CD4-positive, alpha-beta T cell treated with Interleukin-6 for 4 hours (primary cell): ENCODE measurements at places on chromosomes 12 and 14.

DNA sequence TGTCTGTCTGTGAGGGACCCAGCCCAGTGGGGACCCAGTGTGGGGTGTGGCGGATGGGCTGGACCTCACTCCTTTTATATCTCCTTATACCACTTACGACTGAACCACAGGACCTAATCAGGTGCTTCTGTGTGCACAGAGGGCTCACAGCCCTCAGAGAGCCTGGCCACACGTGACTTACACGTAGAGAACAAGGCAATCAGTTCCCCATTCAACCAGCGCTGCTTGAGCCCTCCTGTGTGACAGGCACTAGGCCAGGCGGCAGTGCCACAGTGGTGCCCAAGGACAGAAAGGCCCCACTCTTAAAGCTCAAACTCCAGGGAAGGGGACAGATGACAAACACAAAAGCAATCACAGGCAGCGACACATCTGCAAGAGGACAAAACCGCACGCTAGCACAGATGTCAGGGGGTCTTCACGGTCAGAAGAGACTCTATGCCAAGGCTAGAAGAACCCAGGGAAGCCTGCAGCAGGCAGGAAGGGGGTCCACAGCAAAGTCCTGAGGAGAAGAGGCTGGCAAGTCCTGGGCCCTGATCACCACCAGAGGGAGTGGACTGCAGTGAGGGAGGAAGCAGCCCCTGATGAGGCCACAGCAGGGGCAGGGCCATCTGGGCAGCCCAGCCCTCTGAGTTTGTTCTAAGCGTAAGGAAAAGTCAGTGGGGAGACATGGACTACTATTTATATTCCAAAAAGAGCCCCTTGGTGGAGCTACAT lies 39.3 kb downstream of the SETD3 start:
- no peak for DNase-seq

DNA sequence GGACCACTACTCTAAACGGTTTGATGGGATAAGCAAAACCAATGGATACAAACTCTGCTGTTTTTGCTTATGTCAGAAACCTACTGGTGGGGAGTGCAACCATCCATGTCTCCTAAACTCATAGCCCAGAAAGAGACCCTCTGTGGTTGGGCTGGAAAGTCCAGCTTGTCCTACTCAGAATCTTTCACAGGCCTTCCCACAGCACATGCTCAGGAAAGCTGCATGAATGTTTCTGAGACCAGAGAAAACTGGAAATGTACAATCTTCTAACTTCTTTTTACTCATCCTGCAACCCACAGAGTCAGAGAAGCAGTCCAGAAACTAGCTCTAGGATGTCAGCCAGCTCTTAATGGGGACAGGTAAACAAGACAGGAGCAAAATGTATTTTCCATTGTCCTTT lies 73.3 kb downstream of the ANO2 start:
- no peak for DNase-seq

DNA sequence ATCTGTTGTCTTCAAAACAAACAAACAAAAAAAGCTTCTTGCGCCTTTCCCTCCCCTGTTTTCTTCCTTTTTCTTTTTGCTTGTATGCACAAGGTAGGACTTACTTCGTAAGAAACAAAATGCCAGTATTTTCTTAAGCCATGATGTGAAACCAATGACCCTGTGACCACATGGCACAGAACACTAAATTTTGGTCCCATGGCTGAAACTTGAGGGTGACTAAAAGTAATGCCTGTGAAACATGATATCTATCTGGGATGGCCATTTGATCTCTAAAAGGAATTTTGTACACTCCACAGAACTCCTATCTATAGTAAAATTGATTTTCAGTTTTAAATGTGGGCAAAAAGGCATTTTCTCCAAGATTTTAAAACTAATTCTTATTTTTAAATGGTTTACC lies 63.6 kb downstream of the PAPOLA start:
- DNase-seq = no peak

- no peak for DNase-seq
These were observed 13.6 kb upstream of the AMN start for GRCh38 chr14:102908766-102909455.

GRCh38 chr12:1924996-1925683 lies 6.7 kb upstream of the CACNA2D4 start:
- DNase-seq = no peak

GRCh38 chr12:98893675-98894411 lies 248.8 kb downstream of the APAF1 start:
- DNase-seq = no peak

GRCh38 chr12:97168804-97169203 lies 261.7 kb downstream of the NEDD1 start:
- no peak for DNase-seq

- no peak for DNase-seq
These were observed 84.7 kb downstream of the TTC7B start for GRCh38 chr14:90731487-90731886.

- DNase-seq = no peak
These were observed 5.4 kb downstream of the SLC15A4 start for GRCh38 chr12:128818065-128819022.

DNA sequence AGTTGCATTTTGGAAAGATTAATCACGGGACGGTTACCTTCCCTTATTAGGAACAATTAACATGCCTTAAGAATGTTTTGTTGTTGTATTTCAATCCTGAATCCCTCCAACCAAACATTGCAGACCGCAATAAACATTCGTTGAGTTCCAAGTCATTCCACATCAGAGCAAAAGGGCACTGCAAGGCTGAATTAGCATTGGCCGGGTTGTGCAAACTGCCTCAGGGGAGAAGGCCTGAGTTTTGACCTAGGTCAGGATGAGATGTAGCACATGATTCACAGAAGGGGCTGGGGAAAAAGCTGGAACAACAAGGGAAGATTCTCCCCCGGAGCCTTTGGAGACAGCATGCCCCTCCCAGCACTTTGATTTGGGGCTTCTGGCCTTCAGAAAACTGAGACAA lies 82.1 kb upstream of the BDKRB2 start:
- no peak for DNase-seq

- no peak for DNase-seq
These were observed 7.1 kb downstream of the PTHLH start for GRCh38 chr12:27965411-27965810.

GRCh38 chr12:124829008-124829707 lies 34.5 kb downstream of the SCARB1 start:
- DNase-seq = no peak

DNA sequence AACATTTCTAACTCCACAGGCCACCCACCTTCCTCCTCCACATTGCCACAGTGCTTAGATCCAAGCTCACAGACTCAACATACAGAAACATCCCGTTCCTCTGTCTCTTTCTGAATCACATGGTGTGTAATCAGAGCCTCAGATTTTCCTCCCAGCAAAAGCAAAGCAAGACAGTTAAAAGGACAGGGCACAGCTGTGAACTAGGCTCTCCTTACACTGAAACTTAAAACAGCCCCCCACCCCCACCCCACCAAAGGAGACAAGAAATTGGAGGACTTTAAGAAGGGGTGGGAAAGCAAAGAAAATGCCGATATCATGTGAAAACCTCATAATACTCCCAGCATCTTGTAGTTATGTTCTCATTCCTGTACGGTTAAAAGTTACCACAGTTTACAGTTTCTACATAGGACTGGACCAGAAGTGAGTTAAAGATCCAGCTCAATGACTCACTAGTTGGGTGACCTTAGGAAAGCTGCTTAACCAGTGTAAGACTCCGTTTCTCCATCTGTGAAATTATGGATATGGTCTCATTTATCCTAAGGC lies 4.8 kb downstream of the YBX3 start:
- no peak for DNase-seq

DNA sequence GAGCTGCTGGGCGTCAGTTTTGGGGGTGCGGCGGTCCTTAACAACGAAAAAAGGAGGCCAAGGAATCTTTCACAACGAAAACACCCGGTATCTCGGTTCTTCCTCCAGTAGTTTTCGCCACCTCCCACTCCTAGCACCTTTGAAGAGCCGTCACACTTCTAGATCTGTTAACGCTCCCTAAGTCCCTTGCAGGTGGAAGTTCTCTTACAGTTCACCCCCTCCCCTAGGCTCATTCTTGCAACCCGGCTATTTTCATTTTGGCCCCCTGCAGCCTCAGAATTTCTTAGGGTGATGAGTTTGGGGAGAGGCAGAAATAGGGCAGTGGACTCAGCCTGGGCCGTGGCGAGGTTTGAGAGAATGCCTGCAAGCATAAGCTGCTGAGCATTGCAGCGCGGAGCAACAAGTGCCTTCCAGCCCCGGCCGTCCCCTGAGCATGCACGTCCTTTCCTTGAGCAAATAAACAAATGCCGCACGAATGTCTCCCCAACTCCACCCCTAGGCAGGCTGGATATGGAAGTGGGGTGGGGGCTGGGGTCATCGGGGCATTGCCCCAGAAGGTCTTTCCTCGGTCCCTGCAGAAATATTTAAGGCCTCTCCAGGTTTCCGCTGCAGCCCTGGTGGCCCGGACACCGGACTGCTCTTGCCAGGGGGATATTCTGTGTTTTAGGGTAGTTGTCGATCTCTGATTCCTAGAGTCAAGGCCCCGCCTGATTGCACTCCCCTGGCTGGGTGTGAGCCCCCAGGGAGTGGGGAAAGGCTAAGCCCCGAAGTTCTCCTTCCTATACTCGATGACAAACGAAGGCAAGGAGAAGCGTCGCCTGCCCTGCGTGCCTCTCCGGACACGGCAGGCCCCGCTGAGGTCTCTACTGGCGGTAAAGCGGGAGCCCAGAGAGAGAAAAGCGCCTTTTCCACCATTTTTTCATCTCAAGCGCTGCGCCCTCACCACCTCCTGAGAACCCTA lies 1.6 kb downstream of the RFX4 start:
- DNase-seq = no peak

DNA sequence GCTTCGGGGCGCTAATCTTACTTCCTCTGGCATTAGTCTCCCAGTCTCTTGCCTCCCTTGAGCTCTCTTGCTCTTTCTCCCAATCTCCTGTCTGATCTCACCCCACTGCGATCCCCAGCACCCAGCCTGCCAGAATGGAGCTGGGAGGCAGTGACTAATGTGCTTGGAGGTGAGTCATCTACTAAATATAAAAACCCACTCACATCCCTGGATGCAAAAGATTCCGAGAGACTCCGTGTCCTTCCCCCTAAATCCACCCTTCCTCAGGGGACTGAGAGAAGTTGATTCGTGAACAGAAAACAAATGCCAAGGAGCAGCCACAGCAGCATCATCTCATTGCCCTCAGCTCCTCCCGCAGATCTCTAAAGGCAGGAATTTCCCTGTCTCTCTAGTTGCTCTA lies 45.7 kb upstream of the KCNA5 start:
- no peak for DNase-seq

DNA sequence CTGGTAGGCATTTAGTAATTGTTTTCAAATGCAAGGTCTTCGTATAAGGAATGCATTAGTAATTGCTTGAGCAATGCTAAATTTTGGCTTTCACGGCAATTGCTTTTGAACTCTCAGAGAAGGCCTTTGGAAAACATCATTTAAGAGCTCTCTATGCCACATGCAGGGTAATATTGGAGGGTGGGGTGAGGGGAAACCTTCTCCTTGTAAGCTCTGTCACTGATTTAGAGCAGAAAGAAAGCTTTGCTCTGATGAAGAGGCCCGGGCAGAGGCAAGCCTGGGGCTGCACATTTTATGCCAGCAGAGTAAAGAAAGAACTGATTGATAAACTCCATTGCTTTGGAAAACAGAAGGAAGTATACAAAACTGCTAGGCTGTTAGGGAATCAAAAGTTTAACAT lies 70.9 kb downstream of the TRIM9 start:
- DNase-seq = no peak

- peak; percentile 82 for DNase-seq
These were observed 27.8 kb upstream of the GPR132 start for GRCh38 chr14:105093038-105093430.

- no peak for DNase-seq
These were observed 83.6 kb downstream of the NOS1 start for GRCh38 chr12:117277875-117278274.

DNA sequence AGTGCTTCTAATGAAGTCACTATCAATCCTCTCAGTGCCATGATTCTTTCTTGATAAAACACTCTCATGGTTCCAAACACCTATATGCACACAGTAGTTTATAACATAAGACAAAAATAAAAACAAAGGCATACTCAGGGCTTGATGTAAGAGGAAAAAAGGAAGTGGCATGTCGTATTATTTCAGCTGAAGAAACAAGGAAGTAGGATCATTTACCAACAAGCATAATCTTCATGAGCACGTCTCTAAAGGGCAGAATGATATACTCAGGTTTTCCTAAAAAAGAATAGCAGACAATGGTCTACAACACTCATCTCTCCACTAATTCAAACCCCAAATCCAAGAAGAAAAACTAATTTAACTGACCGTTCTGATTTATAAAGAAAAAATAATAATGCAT lies 33.9 kb downstream of the NUMB start:
- DNase-seq = no peak

DNA sequence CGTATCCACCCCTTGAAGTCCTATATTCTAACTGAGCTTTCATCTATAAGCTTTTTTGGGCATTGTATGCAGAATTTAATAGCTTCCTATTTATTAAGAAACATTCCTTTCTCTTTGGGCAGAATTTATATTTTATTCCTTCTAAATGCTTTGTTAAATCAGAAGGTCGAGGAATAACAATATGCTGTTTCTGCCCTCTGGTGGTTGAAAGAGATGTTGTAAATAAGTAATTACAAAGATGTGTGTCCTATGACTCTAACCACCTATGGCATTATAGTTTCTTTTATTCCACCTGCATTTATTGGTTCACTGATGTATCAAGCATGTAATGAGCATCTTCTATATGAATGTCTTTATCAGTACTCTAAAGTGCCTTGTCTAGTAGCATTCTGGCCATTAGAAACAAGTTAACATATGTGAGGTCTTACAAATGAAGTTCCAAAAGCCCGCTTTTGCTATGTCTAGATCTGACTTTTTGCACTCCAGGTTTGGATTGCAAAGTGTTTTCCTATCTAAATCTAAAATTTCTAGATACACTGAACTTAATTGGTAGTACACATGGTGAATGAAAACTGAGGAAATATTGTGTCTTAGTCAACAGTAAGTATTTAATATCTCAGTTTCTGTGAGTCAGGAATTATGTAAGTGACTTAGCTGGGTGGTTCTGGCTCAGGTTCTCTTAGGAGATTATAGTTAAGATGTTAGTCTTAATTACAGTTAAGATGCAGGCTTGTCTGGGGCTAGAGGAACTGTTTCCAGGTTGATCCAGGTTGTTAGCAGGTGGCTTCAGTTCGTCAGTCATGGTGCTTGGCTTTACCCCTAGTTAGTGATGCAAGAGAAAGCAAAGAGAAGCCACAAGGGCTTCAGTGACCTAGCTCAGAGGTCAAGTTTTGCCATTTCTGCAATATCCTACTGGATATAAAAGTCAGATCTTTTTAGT lies 57.5 kb downstream of the PLEKHA5 start:
- no peak for DNase-seq

- DNase-seq = no peak
These were observed 67.0 kb downstream of the ANKRD9 start for GRCh38 chr14:102442241-102443211.
